ENCODE measurements at places on chromosomes 13 and 19.

DNA sequence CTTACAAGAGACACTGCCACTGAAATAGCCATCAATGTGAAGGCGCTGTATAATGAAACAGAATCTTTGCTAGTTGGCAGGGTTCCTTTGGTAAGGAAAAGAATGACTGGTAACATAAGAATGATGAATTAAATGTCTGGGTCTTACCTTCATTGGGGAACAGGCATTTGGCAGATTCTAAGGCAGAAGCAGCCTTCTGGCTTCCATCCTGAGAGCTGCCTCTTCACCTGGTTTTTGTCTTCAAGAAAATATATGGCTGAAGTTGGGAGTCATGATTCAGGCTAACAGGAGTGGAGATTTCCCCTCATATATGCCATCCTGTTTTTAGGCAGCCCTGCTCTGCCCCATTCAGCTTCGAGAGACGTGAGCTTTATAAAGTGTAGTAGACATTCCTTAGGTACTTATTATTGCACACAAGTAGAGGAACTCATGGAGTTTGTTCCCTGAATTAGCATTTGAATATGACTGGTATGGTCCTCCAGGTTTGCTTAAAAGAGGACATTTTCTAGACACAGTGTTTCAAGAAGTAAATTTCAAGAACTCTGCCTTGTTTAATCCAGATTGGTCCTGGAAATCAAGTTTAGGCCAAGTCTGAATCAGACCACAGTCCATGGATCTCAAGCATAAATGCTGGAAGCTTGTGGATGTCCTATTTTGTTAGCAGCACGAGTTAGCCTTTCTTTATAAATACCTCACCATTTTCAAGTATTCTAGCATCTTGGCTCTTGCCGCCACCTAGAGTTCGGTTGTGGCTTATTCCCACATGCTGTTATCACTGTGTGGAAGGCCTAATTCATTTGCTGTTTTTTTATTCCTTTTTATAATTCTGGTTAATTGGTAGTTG, 56.2 kb upstream of the AKAP11 start:
- peak; percentile 11 for DNase-seq

DNA sequence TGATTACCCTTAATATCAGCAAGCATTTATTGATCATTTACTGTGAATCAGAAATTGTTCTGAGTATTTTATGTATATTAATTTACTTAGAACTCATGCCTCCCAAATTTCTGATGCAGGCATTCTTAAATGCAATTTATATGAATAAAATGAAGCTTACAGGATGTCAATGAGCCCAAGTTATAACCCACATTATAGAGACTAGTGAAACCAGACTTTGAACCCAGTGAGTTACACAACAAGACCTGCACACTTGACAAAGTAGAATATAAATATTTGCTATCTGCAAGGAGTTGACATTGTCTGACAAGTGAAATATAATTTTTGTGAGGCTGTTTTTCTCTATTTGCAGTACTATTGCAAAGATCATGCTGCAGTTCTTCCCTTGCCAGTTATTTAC, 656.0 kb downstream of the GPC5 start:
- DNase-seq: no peak

GRCh38 chr19:33700408-33701013, 78.8 kb downstream of the CHST8 start:
- DNase-seq: no peak

DNA sequence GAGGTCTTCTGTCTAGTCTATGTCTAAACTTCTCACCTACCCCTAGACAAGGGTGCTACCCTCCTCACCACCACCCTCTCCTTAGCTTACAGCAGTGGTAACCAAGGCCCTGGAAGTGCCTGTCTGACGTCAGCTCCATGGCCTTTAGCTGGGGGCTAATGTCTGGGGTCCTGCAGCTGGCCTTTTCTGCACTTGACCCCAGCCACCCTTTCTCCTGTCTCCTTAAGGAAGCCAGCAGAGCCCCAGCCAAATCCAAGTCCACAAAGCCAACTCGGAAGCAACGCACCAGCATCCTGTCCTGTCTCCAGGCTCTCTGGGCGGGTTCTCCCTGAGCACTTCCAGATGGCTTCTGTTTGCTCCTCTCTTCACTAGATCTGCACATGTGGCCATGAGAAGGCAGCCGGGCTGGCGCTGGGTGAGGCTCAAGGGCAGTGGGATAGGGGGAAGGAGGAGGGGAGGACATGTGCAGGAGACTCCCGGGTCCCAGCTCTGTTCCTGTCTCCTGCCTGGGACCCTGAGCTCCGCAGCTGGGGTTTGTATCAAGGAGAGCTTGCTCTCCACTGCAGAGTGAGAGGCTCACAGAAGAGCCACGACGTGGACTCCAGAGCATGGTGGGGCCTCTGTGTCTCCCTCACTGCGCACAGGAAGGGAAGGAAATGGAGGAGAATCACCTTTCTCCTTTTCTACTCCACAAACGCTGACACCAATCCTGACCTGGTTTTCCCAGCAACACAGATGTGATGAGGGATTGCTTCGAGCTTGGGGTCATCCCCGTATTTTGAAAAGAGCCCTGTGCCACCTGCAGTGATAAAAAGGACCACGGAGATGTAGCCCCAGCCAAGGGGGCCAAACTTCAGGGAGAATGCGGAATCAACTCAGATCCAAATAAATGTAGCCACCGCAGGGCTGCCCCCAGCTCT, 204.2 kb downstream of the USP12 start:
- DNase-seq: no peak

- no peak for DNase-seq
Observed at GRCh38 chr13:45300190-45300985, 40.6 kb downstream of the TPT1 start.

DNA sequence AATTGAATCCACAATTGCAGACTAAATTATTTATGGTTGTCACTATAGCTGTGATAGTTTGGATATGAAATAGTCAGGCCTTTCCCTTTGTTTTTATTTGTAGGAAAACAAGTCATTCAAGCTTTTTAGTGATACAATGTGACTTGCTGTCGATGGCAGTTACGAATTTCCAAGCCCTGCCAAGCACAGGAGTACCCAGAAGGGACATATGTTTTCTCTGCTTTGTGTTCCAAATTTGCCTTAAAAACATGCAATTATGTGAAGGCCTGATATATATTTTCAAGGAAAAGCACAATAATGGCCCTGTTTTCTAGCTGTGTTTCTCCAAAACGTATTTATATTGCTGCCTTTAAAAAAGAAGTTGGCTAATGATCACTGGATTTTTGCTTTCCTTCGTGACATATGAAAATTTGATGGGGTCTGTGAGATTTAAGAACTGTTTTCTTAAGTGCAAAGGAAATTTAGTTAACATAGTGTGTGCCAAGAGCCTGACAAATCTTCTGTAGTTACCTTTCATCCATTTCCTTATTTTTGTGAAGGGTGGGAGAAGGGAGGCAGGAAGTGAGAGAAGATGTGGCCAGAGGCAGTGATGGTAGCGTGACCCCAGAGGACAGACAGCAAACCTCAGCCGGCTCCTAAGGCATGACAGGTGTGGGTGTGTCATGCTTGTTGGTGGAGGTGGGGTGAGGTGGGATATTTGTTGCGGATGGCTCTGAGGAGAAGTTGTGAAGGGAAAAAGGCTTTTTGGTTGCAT, 79.6 kb downstream of the TEX26 start:
- DNase-seq: no peak

DNA sequence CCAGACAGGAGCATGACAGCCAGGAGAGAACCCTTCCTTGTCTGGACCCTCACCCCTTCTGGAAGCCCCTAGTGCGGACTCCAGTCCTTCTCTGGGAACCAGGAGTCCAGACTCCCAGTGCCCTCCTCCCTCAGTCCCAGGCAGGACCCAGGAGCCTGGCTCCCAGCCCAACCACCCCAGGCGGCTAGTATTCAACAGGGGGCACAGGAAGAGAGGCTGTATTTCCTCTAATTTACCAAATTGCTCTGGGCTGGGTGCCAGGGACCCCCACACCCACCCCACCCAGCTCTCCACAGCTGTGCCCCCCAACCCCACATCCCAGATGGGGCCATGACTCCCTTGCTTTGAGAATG, 3.3 kb downstream of the GRIN2D start:
- DNase-seq: no peak

GRCh38 chr13:37381502-37381901, 217.1 kb downstream of the POSTN start:
- DNase-seq: no peak

- peak; percentile 94 for DNase-seq
Observed at GRCh38 chr19:48660852-48661710, 11.7 kb downstream of the NTN5 start.
